Activated CD4-positive, alpha-beta T cell treated with anti-CD3 and anti-CD28 coated beads, Interleukin-10, Interleukin-2, amounts not matched to agents 100 ng/mL and 50 ng/mL, durations not matched to agents 16 hours and 8 hours (primary cell): ENCODE measurements at places on chromosomes 3 and 15.
A peak's percentile ranks its signal among the peaks of the same experiment; 100 is the strongest.

DNA sequence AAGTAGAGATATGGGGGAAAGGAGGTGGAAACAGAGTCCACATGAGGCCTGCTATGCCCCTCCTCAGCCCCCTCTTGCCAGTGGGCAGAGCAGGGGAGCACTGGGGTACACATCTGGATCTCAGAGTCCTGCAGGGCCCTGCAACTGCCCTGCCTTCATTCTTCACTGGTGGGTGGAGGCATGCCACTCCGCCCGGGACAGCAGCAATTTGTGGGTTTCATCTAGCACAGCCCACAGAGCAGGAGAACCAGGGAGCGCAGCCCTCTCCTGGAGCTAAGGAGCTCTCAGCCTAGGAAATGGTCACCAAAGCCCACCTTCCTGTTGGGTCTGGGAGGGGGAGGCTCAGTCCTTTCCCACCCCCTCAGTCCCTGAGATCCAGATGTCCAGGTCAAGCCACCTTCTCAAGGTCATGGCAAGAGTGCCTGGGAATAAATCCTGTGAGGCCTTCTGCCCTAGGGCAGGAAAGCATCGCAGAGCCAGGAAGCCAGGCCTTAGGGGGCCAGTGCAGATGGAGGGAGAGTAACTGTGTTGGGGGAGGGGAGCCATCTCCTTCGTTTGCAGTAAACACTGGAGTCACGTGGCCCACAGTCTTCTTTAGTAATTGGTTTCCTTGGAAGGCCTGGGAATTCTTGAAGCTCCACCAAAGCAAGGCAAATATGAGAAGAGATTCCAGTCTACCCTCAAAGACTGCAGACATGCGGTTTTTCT is 31.0 kb downstream of the ANP32A start:
- no peak for DNase-seq

DNA sequence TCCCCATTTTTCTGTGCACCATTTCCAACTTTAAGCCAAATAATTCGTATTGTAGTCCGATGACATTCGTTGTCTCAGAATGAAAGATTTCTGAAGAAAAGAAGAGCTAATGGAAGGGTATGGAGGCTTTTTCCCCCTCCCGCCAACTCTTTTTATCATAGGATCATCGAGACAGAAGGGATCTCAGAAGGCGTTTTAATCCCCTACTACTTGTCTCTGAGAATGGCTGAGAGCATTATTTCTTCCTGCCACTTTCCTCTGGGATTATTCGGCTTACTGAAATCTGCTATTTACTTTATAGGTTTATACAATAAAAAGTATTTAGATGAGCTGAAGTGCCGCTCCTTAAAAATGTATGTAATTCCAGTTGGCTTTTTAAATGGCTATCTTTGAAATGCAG is 789.8 kb downstream of the EDEM1 start:
- DNase-seq = no peak

DNA sequence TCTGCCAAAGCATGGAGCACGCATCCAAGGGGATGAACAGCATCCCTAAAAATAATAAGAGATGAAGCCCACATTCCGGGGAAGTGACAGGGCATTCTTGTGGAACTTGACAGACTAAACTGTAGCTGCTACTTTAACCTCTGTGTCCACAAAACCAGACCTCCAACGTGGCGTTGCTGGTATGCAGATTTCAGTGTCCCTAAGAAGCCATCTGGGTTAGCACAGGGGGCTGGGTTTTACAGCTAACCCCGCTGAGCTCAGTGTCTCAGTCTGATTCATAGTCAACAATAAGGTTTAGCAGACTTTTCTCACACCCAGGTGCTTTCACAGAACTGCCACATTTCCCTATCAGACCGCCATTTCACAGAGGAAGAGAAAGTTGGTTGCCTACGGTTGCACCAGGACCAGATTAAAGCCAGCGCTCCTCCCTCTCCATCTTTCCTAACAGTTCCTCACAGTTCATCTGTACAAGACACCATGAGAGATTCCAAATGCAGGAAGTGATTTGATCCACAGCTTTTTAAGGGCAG is 61.6 kb upstream of the CTDSPL start:
- no peak for DNase-seq

- DNase-seq = no peak
These were observed 6.4 kb downstream of the ITGA11 start for GRCh38 chr15:68425428-68426060.

DNA sequence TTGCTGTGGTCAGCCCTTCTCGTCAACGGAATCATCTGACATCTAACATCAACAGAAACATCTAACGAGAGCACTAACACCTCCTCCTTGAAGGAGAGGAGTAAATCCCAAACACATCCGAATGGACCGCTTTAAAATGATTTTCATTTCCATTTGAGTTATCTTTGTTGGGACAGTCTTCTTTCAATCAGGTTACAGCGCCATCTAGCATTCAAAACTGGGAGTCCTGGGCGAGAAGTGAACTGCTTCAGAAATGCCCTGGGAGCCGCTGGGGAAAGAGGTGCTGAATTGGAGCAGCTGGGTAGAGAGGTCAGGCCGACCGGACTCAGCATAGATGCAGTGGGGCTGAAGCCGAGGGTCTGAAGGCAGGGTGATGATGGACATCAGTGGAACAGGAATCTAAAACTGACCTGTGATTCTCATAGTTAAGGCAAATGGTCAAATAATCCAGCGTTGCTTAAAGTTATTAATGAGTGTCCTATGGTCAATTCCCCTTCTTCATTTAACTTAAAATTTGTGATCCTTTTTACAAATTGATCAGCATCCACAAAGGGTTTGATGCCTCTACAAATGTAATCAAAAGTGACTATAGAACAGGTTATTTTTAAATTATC is 170.0 kb upstream of the NDN start:
- DNase-seq = peak; percentile 33

GRCh38 chr3:58532794-58533220 is 4.2 kb downstream of the ACOX2 start:
- peak; percentile 90 for DNase-seq

GRCh38 chr15:60682115-60682514 is 203.2 kb upstream of the ICE2 start:
- no peak for DNase-seq

DNA sequence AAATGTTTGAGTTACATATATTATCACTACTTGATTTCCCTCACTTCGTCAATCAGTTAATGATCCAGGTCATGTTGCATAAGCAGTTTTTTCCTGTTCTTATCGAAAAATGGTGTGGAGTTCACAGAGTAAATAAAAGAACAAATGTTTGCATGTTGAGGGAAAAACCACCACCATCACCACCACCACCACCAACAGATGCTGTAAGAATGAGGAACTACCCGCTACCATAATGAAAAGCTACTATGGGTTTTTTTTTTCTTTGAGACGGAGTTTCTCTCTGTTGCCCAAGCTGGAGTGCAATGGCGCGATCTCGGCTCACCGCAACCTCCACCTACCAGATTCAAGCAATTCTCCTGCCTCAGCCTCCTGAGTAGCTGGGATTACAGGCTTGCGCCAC is 27.6 kb downstream of the RUBCN start:
- no peak for DNase-seq

DNA sequence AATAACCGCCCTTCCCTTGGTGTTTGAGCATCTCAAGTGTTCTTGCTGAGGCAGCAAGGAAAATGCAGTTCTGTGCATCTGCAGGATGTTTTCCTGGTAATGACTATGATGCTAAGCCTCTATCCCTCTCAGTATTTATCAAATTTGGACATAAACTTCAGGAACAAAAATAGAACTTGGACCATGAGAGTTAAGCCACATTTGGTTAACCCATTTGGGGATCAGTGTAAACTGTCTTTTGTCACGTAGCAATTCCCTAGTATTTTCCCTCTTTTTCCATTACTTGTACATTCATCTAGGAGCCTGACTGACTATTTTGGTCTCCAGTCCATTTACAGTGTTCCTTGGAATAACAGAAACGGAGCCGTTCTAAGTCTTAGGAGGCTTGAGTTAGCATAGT is 250.8 kb downstream of the RBMS3 start:
- no peak for DNase-seq

- peak; percentile 32 for DNase-seq
These were observed 66.0 kb downstream of the SPTSSB start for GRCh38 chr3:161305095-161305991.

- DNase-seq = no peak
These were observed 47.4 kb downstream of the DZIP1L start for GRCh38 chr3:138068046-138068445.

GRCh38 chr3:14565868-14566588 is 25.9 kb upstream of the GRIP2 start:
- peak; percentile 11 for DNase-seq

GRCh38 chr15:55736756-55737155 is 6.2 kb downstream of the PRTG start:
- DNase-seq = no peak
